ENCODE measurements at places on chromosomes 16 and 17. TPM values are rescaled to one million over a fixed set of nuclear protein-coding genes. Genes with fewer than 3 reads are reported as not detected.

The SCGB1C2 gene
- not detected for total RNA-seq

The NBR1 gene
- total RNA-seq = 101 TPM

The KRTAP4-5 gene
- not detected for total RNA-seq

The CSF3 gene
- total RNA-seq = not detected

The APOBR gene
- 0.14 TPM for total RNA-seq

The MED13 gene
- total RNA-seq = 50.2 TPM

DNA sequence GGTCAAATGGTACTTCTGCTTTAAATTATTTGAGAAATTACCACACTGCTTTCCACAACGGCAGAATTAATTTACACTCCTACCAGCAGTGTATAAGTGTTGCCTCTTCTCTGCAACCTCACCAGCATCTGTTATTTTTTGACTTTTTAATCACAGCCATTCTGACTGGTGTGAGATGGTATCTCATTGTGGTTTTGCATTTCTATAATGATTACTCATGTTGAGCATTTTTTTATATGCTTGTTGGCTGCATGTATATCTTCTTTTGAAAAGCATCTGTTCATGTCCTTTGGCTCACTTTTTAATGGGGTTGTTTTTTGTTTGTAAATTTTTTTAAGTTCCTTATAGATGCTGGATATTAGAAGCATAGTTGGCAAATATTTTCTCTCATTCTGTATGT, 446.7 kb downstream of the PMP22 start:
- no peak for DNase-seq

- DNase-seq = no peak
Measured at GRCh38 chr16:55991843-55992242, 116.7 kb upstream of the CES5A start.

GRCh38 chr16:69566981-69567680, 1.4 kb downstream of the NFAT5 start:
- DNase-seq = peak; percentile 45

DNA sequence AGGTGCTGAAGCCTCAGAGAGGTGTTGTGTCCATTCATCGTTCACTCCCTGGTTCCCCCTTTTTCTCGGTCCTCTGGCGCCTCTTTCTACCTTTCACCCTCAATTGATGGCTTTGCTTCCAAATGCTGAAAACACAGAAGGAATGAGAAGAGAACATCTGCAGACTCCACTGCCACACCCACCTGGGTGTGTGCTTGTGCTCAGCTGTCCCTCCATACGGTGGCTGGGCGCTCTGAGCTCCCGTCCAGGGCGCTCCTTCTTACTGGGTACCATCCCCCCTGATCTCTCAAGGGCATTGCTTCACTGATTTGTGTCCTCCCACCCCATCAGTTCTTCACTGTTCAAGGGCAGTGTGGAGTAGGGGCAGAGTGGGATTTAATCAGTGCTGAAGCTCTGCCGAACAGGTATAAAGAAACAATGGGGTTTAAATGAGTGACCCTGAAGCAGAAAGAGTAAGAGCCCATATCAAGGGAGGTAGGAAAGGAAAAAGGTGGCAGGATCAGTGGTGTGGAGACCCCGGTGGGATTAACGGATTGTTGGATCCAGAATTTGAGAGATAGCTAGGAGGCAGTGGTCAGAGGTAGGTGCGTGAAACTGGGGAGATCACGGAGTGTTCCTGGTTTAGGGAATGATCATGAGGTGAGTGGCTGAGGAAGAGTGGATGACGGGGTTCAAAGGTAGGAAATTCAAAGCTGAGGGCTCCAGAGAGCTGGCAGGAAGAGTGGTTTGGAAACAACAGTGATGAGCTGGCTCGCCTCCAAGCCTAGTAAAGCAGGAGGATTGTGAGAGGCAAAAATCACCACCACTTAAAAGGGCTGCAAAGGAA, 40.8 kb downstream of the MRTFB start:
- no peak for DNase-seq

- peak; percentile 47 for DNase-seq
Measured at GRCh38 chr17:77887464-77888241, 70.8 kb upstream of the TNRC6C start.

DNA sequence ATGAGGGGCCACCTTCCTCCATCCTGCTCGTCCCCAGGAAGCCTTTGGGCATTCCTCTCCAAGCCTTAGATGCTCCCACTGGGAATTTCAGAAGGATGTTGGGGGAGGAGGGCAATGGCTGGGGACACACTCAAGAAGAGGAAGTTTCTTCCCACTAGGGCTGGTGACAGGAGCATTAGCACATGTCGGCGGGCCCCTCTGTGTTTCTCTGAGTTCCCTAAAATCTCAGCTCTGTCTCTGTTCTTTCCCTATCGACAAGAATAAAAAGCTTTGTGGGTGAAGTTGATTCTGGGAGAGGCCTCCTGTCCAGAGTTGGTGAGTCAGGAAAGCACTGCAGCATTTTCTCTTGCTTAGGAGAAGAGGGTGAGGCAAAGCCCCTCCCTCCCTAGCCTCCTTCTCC, 19.7 kb upstream of the C17orf107 start:
- no peak for DNase-seq

GRCh38 chr16:87086575-87086974, 230.6 kb downstream of the C16orf95 start:
- DNase-seq = no peak

DNA sequence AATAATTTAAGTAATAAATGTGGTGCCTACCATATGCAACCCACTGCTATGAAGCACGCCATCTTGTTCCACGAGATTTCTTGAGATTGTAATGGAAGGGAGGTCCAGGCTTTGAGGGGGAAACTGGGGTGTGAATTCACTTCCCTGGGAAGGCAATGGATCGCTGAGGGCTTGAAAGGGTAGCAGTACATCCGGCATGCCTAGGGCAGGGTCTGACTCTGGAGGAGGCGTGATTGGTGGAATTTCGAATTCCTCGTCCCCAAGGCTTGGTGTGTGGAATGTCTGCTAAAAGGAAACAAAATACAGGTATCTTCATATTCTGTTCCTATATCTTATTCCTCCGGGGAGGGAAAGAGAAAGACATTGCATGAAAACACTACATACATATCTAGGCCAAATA, 83.0 kb downstream of the TOX3 start:
- no peak for DNase-seq

DNA sequence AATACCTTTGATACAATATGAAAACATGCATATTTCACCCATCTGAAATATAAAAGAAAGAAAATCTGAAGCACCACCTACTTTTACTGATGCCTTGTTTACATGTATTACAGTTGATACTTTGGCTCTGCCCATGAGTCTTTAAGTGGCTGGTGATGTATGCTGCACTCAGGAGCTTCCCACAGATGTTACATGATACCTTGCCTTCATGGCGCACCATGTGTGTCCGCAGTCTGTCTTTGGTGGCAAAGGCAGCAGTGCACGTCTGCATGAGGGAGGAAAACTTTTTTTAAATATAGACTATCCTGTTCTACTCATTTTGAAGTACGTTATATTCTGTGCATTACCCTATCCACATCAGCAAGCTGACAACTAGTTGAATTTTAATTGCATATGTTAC, 7.5 kb downstream of the VEZF1 start:
- no peak for DNase-seq

- no peak for DNase-seq
Measured at GRCh38 chr16:59849716-59850115, 1115.6 kb upstream of the GOT2 start.

DNA sequence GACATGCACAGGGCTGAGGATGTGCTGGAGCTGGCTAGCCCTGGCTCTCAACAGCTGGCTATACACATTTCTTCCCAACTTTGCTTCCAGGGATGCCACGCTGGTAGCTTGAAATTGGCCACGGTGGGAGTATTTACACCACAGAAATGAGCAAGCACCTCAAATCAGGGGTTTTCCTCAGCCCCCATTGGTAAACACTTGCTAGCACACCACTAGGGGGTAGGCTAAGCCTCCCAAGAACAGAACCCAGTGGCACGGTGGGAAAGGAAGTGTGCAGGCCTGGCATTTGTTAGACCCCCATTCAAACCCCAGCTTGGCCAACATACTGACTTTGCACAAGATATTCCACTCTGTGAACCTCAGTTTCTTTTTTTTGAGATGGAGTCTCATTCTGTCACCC, 12.9 kb downstream of the DRC3 start:
- DNase-seq = no peak

GRCh38 chr17:9700754-9701476, 55.6 kb downstream of the USP43 start:
- DNase-seq = no peak

GRCh38 chr16:85465328-85466303, 147.5 kb upstream of the GSE1 start:
- DNase-seq = no peak

GRCh38 chr16:81549547-81550431, 105.2 kb downstream of the CMIP start:
- no peak for DNase-seq

- no peak for DNase-seq
Measured at GRCh38 chr16:69481901-69482341, 57.5 kb downstream of the CYB5B start.

- DNase-seq = no peak
Measured at GRCh38 chr17:55160501-55160900, 104.3 kb upstream of the HLF start.

DNA sequence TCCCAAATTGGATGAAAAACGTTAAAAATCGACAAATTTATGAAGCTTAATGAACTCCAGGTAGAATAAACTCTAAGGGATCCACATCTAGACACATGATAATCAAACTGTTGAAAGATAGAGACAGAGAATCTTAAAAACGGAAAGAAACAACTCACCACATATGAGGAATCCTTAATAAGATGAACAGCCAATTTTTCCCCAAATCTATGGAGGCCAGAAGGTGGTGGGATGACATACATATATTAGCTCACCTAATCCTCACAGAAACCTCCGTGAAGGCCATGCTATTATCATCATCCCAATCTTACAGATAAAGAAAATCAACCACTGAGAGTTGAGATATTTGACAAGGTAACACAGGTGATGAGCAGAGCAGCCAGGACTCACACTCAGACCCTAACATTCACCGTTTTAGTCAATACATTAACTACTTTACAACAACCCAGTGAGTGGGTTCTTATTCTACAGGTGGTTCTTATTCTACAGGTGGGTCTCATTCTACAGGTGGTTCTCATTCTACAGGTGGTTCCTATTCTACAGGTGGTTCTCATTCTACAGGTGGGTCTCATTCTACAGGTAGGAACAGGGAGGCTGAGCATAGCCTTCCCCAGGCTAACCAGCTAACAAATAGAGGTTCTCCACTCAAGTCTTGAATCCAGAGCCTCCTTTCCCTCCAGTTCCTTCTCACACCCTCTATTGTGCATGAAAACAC, 4.8 kb downstream of the CACNG1 start:
- DNase-seq = no peak

DNA sequence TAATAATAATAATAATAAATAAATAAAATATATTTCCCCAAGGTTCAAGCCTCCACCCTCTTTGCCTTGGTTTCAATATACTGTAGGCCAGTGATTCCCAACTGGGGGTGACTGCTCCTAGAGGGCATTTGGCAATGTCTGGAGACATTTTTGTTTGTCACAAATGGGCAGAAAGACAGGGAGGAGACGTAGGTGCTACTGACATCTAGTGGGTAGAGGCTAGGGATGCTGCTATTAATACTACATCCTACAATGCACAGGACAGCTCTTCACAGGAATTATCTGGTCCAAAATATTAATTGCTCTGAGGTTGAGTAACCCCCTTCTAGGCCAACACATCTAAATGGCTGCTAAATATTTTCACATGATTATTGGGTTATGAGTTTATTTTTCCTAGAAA, 12.8 kb upstream of the PRR14 start:
- DNase-seq = peak; percentile 58

DNA sequence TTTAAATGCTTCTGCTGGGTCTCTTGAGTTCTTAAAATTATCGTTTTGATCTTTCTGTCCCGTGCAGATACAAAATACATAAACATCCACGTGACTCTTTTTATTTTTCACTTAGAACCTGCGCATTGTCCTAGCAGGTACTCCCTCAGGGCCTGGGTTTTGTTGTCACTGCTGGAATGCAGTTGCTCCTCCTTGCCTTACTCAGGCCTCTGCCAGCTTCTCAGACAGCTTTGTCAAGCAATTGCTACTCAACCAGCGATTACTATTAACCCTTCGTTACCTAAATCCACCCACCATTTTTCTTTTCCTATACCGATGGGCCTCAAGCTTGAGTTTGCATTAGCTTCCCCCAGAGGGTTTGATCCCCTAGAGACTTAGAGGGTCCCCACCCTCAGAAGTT, 405.9 kb upstream of the RBFOX1 start:
- DNase-seq = no peak

GRCh38 chr16:24002619-24003018, 166.8 kb downstream of the PRKCB start:
- DNase-seq = no peak

DNA sequence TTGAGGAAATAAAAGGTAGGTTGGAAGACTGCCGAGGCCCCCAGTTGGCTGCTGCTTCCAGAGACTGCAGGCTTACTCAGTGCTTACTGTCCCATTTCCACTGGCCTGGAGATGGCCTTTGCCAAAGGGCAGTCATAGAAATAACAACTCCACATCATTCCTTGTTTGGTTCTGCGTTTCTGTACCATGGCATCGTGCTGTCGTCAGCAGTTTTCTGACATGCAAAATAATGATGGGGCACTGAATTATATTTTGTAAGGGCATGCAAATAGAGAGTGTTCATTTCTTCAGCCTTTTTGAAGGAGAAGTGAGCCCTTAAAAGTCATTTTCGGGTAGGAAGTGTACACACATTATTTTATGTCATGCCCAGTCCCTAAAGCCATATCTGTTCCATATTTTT, 88.9 kb downstream of the RBFOX1 start:
- DNase-seq = no peak

- DNase-seq = peak; percentile 25
Measured at GRCh38 chr17:70636517-70637133, 467.3 kb downstream of the KCNJ2 start.

GRCh38 chr17:44837196-44837595, 7.1 kb upstream of the GJC1 start:
- peak; percentile 24 for DNase-seq

GRCh38 chr16:13793841-13794409, 126.0 kb upstream of the ERCC4 start:
- no peak for DNase-seq

DNA sequence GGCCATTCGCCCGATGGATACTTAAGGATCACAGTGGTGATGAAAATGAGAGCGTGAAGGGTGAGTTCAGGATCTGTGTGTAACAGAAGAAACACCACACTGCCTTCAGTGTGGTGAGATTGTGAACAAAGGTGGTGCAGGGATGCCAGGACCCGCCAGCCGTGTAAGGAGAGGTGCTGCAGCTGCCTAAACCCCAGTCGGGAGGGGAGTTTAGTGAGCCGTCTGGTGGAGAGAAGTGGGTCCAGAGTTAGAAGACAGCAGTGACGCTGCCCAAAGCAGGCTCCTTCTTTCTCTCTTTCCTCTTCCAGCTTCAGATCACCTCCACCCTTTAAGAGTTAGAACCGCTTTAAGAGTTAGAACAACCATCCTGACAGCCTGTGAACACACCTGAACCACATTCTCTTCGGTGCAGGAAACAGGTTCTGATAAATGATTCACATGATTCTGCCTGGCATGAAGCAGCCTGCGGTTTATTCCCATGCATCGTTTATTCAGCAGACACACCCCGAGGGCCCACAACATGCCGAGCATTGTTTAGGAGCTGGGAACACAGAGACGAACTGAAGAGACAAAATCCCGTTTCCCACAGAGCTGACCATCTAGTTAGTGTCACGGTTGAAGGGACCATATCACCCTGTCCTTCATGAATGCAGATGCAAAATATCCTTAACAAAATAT, 84.0 kb upstream of the DNAH17 start:
- peak; percentile 71 for DNase-seq

GRCh38 chr17:77453613-77454241, 313.0 kb downstream of the SEC14L1 start:
- DNase-seq = peak; percentile 77

Measured in Calu3 (cell line).